Skeletal muscle cell (primary cell): ENCODE measurements at places on chromosomes 4 and X.

GRCh38 chrX:134849390-134849789 lies 141.4 kb upstream of the SMIM10 start:
- peak; percentile 20 for DNase-seq

DNA sequence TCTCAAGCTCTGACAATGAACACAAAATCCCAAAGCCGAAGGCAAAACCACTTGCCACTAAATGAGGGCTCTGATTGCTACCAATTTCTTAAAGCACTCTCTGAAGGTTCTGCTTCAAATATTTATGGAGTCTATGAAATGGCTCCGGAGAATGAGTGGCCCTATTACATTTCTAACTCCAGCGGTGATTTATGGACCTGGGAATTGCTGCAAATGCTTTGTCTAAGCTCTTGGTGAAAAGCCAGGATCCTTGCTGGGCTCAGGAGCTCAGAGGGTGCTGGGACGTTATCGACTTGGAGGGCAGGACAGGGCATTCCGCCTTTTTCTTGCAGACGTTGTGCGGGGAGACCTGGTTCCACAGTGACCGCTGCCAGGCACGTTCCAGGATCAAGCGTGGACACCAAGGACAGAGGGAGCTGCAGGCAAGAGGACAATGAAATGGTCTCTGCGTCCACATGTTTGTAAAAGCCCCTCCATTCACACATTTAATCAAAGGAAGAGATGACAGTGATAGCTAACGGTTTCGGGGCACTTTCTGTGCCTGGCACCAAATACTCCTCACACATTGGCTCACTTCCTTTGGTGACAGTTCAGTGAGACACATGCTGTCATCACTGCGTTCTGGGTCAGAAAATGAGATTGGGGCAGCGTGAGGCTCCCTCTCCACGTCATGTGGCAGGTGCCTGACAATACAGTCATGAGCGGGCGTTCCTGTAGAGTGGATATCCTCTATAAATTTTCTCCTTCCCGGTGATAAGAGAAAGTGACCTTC lies 58.8 kb downstream of the C4orf50 start:
- DNase-seq, result no peak

DNA sequence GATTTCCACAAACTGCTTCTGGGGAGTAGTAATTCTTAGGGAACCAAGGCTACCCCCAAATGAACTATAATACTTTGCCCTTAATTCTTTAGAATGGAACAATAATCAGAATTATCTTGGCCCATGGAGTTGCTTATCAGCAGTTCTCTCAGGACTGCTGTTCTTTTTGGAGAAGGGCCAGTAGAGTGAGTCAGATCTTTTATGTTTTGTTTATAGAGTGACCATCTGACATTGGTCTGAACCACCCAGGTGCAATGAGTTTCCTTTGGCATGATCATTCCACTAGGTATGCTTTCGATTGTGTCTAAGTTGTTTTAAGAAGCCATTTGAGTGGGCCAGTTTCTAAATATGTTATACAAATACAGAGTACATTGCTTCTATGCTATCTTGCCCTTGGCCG lies 31.8 kb downstream of the PRRG1 start:
- peak; percentile 45 for DNase-seq

GRCh38 chr4:6974138-6974848 lies 64.7 kb downstream of the TBC1D14 start:
- no peak for DNase-seq

- DNase-seq, result no peak
These were observed 50.1 kb downstream of the STARD8 start for GRCh38 chrX:68697465-68698125.

- peak; percentile 41 for DNase-seq
These were observed 61.3 kb downstream of the SEPTIN11 start for GRCh38 chr4:77010841-77011354.

DNA sequence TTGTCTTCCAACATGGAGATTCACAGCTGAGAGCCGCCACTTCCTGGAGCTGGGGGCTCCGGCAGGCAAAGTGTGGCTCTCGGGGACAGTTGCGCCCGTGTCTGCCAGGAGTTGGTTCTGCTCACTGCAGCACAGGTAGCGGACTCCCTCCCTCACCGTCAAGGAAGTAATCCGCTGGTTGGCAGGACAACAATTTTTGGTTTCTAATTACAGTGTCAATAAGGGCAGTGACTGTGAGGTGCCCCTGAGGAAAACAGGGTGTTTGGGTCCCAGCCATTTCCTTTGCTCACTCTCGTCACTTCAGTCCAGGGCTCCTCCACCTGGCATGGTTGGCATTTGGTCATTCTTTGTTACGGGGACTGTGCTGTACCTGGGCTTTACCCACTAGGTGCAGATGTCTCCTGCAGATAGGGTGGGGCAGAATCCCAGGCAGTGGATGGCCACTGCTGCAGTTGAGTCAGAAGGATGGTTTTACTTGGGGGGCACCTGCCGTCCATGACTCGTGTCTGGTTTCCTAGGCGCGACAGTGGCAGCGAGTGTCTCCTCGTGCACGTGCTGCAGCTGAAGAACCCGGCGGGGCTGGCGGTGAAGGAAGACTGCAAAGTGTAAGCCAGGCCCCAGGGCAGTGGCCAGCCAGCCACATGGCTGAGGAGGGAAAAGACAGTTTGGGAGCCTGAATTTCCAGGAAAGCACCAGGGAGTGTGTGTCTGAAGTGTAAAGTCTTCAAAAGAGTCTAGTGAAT lies 32.1 kb upstream of the CLCN4 start:
- no peak for DNase-seq

GRCh38 chr4:71269233-71269632 lies 69.6 kb upstream of the SLC4A4 start:
- no peak for DNase-seq

DNA sequence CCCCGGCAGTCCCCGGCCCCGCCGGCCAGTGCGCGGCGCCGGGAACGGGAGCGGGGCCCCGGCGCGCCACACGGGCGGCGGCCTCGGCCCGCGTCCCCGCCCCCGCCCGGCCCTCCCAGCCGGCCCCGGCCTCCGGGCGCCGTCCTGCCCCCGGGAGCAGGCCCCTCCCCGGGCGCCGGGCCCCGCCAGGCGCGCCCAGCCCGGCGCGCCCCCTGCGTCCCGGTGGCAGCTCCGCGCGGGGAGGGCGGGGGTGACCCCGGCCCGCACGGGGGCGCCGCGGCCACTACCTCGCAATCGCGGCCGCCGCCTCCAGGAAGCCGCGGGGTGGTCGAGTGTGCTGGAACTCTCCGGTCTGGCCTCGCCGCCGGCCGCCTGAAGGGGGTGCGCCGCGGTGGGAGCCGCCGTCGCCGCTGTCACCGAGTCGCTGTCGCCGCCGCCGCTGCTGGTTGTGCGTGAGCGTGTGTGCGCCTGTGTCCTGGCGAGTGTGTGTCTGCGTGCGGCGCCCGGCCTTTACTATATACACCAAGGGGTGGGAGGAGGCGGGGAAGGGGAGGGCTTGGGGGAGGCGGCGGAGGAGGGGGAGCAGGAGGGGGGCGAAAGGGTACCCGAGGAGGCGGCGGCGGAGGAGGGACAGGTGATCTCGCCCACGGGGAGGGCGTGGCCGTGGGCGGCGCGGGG lies at the start of gene RAI2:
Gene RAI2 (minus strand): TSS at position 488 of the 678 bp plus-strand sequence. CDS start 59,288 bp downstream, outside the sequence.
- DNase-seq, result no peak

DNA sequence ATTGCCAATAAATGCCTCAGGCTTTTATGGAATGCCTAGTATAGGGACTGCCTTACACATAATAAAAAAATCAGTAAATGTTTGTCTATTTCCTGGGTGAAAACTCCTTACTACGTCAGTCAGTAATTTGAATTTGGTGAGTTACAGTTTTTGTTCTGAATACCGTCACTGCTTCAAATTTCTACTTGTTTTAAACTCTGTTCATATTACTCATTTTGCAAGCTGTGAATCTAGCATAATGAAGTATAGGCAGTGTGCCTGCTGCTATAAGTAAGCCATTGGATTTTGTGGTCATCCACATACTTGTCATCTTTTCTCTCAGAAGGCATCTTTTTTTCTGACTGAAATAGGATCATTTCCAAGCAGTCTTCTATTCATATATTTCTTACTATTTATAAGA lies 43.1 kb downstream of the SYNPO2 start:
- DNase-seq, result no peak

- DNase-seq, result peak; percentile 78
These were observed 159.6 kb downstream of the SOWAHB start for GRCh38 chr4:76738086-76738931.

DNA sequence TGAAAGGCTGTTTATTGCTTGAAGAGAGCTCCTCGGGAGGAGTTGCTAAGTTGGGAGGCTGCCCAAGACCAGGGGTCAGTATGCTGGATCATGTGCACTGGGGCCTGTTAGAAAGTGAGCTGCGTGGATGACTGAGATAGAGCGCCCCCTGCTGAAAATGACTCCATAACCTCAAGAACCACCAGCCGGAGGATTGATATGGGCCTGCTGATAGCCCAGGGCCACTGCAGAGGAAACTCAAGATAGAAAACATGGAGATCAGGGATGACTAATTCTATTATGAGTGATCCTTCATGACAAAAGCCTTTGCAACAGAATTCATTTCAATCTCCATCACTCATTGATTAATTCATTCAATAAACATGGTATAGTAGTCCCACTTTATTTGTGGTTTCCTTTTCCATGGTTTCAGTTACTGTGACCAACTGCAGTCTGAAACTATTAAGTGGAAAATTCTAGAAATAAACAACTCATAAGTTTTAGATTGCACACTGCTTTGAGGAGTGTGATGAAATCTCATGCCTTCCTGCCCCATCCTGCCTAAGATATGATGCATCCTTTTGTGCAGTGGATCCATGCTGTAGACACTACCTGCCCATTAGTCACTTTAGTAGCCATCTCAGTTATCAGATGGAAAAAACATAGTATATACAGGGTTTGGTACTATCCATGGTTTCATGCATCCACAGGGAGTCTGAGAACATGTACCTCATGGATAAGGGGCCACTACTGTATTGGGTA lies 126.7 kb upstream of the MBNL3 start:
- no peak for DNase-seq

DNA sequence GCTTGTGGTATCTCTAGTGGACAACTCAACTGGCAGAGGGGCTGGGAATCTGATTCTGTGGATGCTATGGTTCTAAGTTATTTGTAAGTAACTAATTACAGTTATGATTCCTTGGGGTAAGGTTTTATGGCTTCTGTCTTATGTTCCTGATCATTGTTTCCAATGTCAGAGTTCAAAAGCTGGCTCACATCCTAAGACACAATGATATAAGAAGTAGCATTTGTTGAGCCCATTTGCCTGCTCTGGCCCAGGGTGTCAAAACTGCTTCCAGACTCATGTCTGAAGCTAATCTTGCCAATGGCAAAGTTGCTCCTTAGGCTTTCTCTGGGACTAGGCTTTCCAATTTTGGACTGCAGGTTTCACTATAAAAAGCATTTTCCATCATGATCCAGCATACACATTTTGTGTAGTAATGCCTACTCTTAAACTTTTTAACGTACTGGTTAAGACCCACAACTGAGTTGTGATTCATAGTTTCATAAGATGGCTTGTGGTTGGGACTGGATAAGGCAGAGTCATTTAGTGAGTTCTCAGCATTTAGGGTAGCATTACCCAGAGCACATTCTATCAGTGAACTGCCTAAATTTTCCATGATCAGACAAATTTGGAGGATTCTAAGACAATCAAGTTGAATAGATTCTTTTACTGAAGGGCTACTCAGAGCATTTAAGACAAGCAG lies 50.0 kb downstream of the CCNI start:
- no peak for DNase-seq

DNA sequence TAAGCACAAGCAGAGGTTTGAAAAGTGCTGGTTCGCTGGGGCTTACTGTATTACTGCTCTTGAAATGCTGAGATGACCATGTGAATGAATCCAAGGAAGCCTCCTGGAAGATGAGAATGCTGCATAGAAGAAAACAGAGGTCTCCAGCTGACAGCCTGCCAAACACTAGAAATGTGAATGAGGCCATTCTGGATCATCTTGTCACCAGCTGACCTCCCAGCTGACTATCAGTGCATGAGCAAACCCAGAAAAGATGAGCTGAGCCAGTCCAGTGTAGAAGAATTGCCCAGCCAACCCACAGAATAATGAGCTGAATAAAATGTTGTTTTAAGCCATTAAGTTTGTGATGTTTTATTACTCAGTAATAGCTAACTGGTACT lies 49.1 kb upstream of the DYNLT3 start:
- DNase-seq, result no peak

- DNase-seq, result no peak
These were observed 21.3 kb downstream of the ARHGAP24 start for GRCh38 chr4:85496126-85496849.
